ENCODE measurements at places on chromosomes 12 and 14. TPM values are rescaled to one million over a fixed set of nuclear protein-coding genes. Genes with fewer than 3 reads are reported as not detected.

GRCh38 chr14:93533842-93534241 lies 103.1 kb downstream of the UNC79 start:
- H3K36me3 ChIP-seq: no peaks in the 10 kb centered on the region
- no peak overlapping the region for H3K4me3 ChIP-seq
- H3K4me1 ChIP-seq: peaks cover 23% of the 10 kb centered on the region
- DNase-seq: no peak
- no peaks in the 10 kb centered on the region for H3K27me3 ChIP-seq

GRCh38 chr14:87109271-87109670 lies 883.7 kb downstream of the GALC start:
- H3K4me3 ChIP-seq: no peak overlapping the region
- no peak for DNase-seq
- H3K4me1 ChIP-seq: peaks cover 3% of the 10 kb centered on the region
- no peak overlapping the region for H3K27ac ChIP-seq
- no peaks in the 10 kb centered on the region for H3K36me3 ChIP-seq

- no peak overlapping the region for H3K4me3 ChIP-seq
- no peaks in the 10 kb centered on the region for H3K36me3 ChIP-seq
- no peak for DNase-seq
- no peaks in the 10 kb centered on the region for H3K27me3 ChIP-seq
Observed at GRCh38 chr14:59308673-59309072, 120.2 kb downstream of the DAAM1 start.

The RFX4 gene
- polyA plus RNA-seq: not detected

All from keratinocyte (primary cell).